HS-27A (cell line): ENCODE measurements at places on chromosomes 3 and 15.

GRCh38 chr15:70171256-70171886, 73.7 kb upstream of the TLE3 start:
- DNase-seq, result no peak

GRCh38 chr3:170277833-170278580, 55.8 kb downstream of the PRKCI start:
- no peak for DNase-seq

- peak; percentile 61 for DNase-seq
These were observed 8.0 kb downstream of the CEP152 start for GRCh38 chr15:48802867-48803266.

- no peak for DNase-seq
These were observed 105.9 kb downstream of the MOBP start for GRCh38 chr3:39573392-39573791.

DNA sequence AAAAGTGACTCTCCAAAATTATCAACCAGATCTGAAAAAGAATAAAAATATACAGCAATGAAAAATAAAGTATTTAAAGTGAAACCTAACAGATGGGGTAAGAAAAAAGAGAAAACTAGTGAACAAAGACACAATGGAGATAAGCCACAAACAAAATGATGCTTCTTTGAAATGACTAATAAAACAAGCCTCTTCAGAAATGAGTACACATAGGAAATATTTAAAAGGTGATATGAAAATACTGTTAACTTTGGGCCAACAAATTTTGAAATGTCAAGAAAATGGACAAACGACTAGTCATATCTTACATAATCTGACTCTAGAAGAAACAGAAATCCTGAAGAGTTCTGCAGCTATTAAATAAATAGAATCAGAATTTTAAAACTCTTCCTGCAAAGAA, 164.2 kb downstream of the ERC2 start:
- DNase-seq, result no peak
